ENCODE measurements at places on chromosomes 1 and 21.

GRCh38 chr1:63974966-63975365 is 201.1 kb downstream of the ROR1 start:
- DNase-seq = no peak

GRCh38 chr1:14517841-14518180 is 80.7 kb upstream of the KAZN start:
- DNase-seq = no peak

DNA sequence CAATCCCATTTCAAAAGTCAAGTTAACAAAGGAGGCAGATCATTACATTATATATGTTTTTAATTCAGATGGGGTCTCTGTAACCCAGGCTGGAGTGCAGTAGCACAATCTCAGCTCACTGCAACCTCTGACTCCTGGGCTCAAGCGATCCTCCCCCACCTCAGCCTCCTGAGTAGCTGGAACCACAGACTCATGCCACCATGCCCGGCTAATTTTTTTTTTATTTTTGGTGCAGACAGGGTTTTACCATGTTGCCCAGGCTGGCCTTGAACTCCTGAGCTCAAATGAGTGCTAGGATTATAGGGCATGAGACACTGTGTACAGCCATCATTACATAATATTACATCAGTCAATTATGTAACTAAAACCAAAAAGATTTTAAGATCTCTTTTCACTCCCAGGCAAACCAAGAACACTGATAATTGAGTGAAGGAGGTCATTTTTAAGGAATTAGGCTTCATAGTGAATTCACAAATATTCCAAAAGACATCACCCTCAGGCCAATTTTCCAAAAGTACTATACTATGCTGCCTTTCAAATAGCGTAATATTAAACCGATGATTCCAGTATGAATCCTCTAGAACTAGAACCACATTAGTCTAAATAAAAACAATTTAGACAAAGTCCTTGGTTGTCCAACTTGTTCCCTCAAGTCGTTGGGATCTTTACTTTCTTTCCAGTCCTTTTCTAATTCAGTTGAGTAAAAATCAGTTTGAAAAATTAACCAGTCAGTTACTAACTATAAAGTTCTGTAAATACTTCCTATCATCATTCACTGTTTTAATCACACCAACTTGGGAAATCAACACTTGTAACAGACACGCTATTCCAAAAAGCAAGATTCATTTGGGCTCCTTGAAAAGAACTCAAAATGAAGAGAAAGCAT is 16.1 kb downstream of the TOMM20 start:
- DNase-seq = no peak

DNA sequence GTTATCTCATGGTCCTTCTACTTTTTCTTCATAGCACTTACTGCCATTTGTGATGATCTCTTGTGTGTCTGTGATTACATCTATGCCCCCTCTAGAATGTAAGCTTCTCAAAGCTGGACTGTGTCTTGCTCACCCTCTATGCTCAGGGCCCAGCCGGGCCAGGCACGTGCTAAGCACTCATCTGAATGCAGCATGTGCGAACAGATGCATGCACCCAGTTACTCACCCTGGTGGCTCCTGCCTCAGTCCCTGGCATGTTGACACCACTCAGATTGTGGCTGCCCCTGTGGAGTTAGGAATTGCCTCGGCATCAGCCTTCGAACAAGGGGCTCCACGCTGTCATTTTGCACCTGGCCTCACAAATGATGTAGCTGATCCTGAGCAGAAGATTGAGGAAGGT is 19.6 kb upstream of the PABPC4 start:
- DNase-seq = no peak

- no peak for DNase-seq
Observed at GRCh38 chr1:190170321-190170720, 307.3 kb downstream of the BRINP3 start.

- DNase-seq = no peak
Observed at GRCh38 chr1:179012038-179012437, 13.7 kb upstream of the FAM20B start.

DNA sequence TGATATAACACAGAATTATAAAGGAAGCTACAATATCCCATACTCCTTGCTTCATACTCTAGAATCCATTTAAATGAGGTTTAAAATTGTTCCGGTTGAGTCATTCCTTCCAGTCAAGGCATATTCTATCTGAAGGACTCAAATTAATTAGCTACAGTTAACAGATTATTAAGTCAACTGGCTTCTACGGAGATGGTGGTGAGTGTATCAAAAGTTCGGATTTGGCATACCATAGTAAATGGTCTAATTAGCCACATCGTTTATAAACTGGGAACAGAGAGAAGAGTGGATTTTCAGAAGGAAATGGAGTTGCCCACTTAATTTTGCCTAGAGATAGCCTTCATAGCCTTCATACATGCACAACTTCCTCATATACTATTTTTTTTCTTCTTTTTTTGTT is 1095.3 kb downstream of the TTLL7 start:
- no peak for DNase-seq

DNA sequence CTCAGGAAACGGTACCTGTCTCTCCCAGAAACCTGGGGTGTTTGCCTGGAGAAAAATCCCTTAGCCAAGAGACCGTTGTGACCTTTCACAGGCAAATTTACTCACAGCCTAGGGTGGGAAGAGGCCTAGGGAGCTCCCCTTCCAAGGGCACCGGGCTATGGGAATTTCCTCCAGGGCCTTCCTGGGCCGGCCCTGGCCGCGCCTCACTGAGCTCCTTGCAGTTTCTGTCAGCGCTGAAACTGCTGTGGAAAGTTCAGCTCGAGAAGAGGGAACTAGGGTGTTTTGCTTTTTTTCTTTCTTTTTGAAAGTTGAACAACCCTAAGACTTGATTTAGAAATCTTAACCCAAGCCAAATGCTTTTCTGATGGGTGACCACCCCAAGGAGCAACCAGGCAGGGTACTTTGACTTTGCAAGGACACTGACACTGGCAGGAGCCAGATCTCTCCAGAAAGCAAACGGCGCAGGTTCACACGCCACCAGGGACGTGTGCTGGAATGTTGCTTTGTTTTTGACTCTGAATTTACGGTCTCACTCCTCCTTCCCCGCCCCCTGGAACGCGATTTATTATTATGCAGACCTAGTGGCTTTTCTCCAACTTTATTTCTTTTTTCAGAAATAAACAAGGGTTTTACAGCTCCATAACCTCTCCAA is 229.6 kb upstream of the JUN start:
- no peak for DNase-seq

DNA sequence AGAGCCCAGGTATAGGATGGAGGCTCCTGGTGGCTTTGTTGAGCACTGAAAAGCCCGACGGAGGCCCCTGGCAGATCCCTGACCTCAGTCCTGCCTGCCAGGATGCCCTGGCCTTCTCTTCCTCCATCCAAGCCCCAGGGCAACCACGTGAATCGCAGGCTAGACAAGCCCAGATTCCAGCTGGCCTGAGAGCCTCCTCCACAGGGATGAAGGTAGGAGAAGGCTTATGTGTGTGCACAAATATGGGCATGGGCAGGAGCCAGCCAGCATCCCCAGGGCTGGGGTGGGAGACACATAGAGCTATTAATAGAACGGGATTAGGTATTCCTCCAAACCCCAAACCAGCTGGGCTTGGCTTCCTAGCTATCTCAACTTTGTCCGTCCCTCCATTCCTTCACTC is 4.0 kb upstream of the EXTL1 start:
- no peak for DNase-seq

DNA sequence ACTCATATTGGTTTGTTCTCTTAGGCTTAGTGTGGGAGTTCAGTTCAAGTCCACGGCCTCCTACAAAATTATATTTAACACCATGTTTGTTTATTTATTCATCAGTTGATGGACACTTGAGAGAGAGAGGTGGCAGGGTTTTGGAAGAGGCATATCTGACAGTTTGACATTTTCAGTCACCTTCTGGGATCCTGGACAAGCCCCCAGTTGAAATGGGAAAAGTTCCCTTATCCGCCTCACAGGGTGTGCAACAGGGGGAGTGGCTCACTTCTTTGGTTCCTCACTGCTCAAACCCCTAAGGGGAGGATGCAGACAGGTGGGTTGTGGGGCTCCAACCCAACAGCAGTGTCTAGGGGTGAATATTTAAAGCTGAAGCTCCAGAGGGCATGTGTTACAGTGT is 52.3 kb upstream of the TNFSF18 start:
- no peak for DNase-seq

DNA sequence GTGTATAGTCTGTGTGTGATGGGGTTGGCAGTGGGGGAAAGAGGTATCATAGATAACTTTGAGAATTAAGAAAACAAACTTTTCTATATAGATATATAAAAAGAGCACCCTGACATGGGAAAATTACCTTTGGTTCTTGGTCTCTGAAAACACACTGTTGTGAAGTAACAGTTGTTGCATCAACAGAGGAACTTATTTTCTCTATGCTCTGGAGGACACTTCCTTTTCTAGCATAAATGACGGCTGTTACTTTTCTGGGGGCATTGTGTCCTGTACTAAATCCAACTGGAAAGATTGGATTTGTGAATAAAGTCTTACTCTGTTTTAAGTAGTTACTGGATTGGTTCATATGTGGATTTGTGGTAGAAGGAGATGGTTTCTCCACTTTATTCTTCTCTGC is 12.6 kb downstream of the LRIF1 start:
- no peak for DNase-seq

DNA sequence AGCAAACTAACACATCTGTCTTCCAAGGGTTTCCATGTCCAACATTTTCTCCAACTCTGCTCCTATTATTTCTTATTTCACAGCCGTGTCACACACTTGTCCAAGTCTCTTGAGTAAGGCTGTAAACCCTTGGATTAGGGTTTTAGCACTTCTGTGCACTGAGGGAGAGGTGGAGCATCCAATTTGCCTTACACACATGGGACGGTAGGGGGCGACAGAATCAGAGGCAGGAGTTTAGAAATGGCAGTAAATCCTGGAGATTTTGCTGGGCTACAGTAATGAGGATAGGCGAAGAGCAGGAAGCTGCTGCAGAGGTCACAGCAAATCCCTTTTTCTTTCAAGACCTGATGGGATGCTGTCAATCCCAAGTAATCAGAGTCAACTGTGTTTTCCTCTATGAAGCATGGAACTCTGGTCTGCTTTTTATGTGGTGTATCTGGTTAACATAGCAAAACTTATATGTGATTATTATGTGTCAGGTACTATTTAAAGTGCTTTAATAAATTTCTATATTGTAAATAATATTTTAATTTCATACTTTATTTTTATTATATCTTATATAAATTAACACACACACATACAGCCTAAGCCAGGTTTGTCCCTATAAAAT is 15.4 kb upstream of the LCE5A start:
- DNase-seq = no peak

GRCh38 chr1:216221260-216221700 is 202.0 kb downstream of the USH2A start:
- no peak for DNase-seq

GRCh38 chr1:150876119-150876454 is 312 bp downstream of the ARNT start:
- DNase-seq = no peak

GRCh38 chr1:178725466-178726086 is 532 bp downstream of the RALGPS2 start:
- DNase-seq = peak; percentile 42

DNA sequence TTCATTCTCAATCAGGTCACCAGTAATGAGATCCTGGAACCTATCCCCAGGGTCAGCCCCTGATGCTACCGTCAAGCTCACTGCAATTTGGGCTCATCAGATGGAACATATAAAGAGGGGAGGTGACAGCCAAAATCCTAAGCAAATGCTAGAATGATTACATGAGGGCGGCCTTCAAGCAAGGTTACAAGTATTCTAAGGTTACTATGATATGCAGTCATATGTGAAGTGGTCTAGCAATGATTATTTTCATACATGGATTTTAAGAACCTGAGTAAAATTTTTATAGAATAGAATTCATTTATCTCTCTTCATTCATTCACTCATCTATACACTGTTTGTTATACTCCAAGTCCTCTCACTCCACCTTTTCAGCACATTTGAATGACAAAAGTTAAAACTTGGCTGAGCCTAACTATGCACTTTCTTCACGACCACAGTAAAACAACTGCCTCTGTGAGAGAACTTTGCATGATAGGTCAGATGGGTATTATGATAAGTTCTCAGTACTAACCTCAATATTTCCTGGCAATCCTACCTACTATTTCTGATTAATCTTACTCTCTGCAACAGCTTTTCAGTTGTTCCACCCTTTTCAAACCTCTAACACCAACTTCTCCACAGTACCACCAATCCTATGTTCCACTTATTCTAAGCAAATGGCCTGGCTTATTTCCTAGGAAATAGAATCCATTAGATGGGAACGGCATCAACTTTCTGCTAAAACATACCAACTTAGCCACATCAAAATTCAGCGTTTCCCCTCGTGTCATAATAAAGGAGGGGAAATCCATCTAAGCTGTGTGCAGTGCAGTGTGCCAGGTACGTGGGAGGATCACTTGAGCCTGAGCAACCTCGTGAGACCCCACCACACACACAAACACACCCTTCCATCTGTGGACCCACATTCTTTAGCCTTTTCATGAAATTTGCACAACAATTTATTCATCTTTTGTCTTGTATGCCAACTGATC is 32.0 kb downstream of the LHX9 start:
- no peak for DNase-seq

GRCh38 chr1:210794445-210794844 is 339.5 kb downstream of the KCNH1 start:
- no peak for DNase-seq

DNA sequence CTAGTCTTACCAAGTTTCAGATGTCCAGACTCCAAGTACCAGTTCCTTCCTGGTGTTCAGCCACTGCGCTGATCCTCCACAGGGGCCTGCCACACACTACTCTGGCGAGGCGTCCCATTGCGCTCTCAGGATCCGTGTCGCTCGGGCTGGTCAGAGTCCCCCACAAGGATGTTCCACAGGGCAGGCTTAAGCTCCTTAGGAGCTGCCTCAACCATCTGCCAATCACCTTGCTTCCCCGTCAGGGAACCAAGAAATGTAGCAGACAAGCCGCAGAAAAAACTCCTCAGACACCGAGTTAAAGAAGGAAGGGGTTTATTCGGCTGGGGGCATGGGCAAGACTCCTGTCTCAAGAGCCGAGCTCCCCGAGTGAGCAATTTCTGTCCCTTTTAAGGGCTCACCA is 9.8 kb downstream of the OR2W3 start:
- DNase-seq = no peak

DNA sequence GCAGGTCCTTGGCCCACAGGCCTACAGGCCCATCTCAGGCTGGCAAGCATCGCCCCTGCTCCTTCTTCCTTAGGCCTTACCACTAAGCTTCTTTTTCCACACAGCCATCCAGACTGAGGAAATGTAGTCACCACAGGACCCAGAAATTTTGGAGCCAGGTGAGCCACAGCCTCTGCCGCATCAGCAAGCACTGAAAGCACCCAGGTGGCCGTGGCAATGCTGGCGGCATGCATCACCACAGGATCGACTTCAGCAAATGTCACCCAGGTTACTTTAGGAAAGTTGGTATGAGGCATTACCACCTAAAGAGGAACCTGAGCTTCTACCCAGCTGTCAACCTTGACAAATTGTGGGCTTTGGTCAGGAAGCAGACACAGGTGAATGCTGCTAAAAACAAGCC is 11.6 kb downstream of the PIGM start:
- no peak for DNase-seq
